ENCODE measurements at places on chromosomes 2 and 18. TPM values are rescaled to one million over a fixed set of nuclear protein-coding genes. Genes with fewer than 3 reads are reported as not detected.
A peak's percentile ranks its signal among the peaks of the same experiment; 100 is the strongest.

Gene PNPT1
- 10.5 TPM for polyA plus RNA-seq

Gene NCK2
- 2.5 TPM for polyA plus RNA-seq

DNA sequence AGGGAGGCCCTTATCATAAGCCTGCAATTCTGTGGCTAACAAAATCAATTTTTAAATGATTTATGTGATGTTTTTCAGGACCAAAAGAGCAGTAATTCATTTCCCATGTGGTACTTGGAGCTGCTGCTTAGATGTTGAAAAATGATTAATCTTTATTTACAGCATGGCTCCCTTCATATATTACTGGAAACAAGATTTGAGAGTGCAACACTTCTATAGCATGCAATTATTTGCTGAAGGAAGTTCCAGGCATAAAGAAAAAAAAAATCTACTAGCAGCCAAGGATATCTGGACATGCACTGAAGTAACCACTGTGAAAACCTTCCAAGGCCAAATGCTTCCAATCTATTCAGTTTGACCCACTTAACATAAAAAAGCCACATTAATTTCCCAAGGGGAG is 186.3 kb downstream of the SLC8A1 start:
- H3K4me1 ChIP-seq, result peaks cover 7% of the 10 kb centered on the region
- DNase-seq, result no peak
- no peaks in the 10 kb centered on the region for H3K27me3 ChIP-seq
- no peak overlapping the region for H3K4me3 ChIP-seq
- no peak overlapping the region for H3K27ac ChIP-seq

DNA sequence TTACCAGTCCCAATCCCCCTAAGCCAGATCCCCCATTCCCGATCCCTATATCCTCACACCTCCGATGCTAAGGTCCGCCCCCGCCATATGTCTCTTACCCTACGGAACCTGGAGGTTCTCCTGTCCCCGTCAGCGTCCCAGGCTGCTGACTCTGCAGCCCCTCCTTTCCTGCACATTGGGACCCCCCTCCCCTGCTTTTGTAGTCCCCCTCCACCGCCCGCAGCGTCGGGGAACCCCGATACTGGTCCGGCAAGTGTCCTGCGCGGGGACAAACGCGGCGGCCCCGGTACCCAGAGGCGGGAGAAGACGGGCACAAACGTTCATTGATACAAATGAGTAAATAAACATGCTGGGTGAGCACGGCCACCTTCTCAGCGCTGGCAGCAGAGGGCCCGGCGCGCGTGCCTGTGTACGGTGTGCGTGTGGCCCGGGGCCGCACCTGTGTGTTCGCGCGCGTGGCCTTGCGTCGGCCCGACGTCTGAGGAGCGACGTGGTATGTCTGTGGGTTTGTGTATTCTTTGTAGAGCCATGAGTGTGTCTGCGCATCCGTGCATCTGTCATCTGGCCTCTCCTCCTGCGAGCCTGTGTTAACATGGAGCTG is 2.0 kb upstream of the CYP26B1 start:
- no peak overlapping the region for H3K4me3 ChIP-seq
- H3K36me3 ChIP-seq, result no peaks in the 10 kb centered on the region
- H3K27me3 ChIP-seq, result peaks cover 70% of the 10 kb centered on the region
- H3K27ac ChIP-seq, result no peak overlapping the region
- no peak for DNase-seq

DNA sequence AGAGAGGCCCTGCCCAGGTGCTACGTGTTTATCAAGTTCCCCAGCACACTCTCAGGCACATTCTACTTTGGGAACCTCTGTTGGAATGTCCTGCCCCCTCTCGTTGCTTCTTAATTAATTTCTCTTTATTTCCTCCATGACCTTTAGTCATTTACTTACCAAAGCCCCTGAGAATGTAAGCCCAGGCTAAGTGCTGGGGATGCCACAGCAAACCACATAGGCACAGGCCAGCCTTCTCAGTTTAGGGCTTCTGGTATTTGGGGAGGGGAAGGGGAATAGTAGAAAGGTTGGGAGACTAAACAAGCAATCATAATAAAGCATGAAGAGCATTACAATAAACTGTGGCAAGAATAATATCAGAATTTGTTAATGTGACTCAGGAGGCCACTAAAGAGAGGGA is 85.7 kb downstream of the EVA1A start:
- H3K27me3 ChIP-seq, result no peaks in the 10 kb centered on the region
- H3K4me3 ChIP-seq, result no peak overlapping the region
- no peaks in the 10 kb centered on the region for H3K36me3 ChIP-seq
- DNase-seq, result no peak
- no peaks in the 10 kb centered on the region for H3K4me1 ChIP-seq

Gene CCNT2
- polyA plus RNA-seq, result 6.4 TPM

DNA sequence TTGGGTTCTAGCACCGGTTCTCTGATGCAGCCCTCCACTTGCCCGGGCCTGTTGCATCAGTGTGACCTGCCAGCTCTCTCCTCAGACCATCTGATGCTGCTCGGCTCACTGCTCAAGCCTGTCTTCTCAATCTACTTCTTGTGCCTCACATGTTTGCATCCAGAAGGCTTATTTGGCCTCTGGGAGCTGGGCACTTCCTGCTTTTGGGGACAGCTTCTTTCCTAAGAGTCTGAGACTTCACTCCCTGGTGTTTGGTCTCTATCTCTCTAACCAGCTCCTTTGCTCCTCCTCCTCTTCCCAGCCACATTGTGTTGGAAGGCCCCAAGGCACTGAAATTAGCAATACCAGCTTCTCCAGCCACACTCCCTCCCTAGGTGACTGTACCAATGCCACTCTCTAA is 212.8 kb downstream of the CDCA7 start:
- no peak overlapping the region for H3K4me3 ChIP-seq
- no peaks in the 10 kb centered on the region for H3K36me3 ChIP-seq
- peaks cover 8% of the 10 kb centered on the region for H3K27me3 ChIP-seq
- no peak overlapping the region for H3K27ac ChIP-seq

Gene RAPGEF4
- polyA plus RNA-seq, result not detected

GRCh38 chr2:185337033-185337432 is 401.6 kb upstream of the FSIP2 start:
- no peak for DNase-seq
- H3K27me3 ChIP-seq, result no peaks in the 10 kb centered on the region
- no peaks in the 10 kb centered on the region for H3K4me1 ChIP-seq
- H3K4me3 ChIP-seq, result no peak overlapping the region

DNA sequence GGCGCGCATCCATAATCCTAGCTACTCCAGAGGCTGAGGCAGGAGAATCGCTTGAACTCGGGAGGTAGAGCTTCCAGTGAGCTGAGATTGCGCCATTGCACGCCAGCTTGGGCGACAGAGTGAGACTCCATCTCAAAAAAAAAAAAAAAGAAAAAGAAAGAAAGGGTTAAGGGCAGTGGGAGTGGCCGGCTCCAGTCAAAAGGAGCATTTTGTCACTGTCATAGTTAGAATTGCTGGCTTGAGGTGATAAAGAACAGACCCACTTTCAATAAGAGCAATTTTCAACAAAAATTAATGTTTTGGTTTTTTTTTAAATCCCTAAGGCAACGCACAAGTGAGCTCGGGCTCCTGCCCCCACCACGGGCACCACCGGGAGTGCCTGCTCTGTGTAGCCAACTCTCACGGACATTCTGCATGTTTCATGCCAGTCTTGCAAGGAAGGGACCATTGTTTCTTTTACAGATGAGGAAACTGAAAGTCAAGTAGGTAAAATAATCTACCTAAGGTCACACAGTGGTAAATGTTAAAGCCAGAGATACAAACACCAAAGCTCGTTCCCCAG is 8.5 kb downstream of the CIB4 start:
- no peak for DNase-seq
- no peaks in the 10 kb centered on the region for H3K27me3 ChIP-seq
- no peak overlapping the region for H3K27ac ChIP-seq
- H3K4me1 ChIP-seq, result peaks cover 4% of the 10 kb centered on the region
- no peak overlapping the region for H3K4me3 ChIP-seq

DNA sequence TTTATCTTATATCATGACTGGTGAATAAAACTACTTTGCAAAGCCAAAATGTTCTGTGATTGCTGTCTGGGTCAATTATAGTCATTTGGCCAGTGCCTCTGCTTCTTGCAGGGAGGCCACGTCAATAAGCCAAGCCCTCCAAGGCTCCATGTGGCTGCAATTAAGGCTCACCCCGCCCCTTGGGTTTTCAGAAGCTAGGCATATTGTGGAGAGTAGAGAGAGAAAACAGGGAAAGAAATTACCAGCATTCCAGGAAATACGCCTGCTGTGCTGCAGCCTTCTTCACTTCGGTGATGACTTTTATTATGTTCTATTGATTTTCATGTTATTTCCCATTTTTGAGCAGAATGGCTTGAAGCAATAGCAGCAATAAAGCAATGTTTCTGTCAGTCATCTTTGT is 319.7 kb downstream of the SOX11 start:
- no peaks in the 10 kb centered on the region for H3K4me1 ChIP-seq
- H3K27ac ChIP-seq, result no peak overlapping the region
- DNase-seq, result no peak
- no peaks in the 10 kb centered on the region for H3K27me3 ChIP-seq
- no peaks in the 10 kb centered on the region for H3K36me3 ChIP-seq
- H3K4me3 ChIP-seq, result no peak overlapping the region

DNA sequence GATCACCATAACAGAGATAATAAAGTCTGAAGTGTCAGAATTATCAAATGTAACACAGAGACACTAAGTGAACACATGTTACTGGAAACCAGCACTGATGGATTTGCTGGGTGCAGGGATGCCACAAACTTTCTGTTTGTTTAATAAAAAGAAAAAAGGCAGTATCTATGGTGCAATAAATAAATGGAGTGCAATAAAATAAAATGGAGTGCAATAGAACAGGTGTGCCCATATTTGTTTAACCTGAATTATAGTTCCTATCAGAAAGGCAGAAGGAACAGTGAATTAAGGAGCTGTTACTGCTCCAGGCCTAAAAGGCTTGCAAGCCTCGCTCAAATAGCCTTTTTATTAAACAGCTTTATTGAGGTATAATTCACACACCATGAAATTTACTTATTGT is 81.0 kb upstream of the KIDINS220 start:
- H3K36me3 ChIP-seq, result no peaks in the 10 kb centered on the region
- no peaks in the 10 kb centered on the region for H3K27me3 ChIP-seq
- no peak for DNase-seq
- no peak overlapping the region for H3K4me3 ChIP-seq

DNA sequence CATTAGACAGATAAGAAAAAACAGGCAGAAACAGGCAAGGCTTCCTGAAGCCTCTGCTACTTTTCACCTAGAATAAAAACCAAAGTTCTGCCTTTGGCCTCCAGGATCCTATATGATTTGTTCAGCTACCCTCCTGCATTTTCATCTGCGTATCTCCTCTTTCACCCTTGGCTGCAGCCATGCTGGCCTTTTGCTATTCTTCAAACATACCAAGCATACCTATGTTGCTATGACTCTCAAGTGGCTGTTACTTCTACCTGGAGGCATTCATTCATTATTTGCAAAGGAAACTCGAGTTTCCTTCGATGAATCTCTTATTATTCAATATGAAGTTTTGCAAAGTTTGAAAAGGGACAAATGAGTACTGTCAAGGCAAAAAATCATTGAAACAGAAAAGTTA is 106.4 kb upstream of the HNMT start:
- H3K27ac ChIP-seq, result no peak overlapping the region
- DNase-seq, result no peak
- H3K36me3 ChIP-seq, result no peaks in the 10 kb centered on the region
- no peaks in the 10 kb centered on the region for H3K4me1 ChIP-seq

- H3K4me3 ChIP-seq, result no peak overlapping the region
- no peaks in the 10 kb centered on the region for H3K36me3 ChIP-seq
- DNase-seq, result no peak
- no peak overlapping the region for H3K27ac ChIP-seq
- H3K4me1 ChIP-seq, result no peaks in the 10 kb centered on the region
- no peaks in the 10 kb centered on the region for H3K27me3 ChIP-seq
Measured at GRCh38 chr2:33370636-33371265, 105.7 kb upstream of the RASGRP3 start.

GRCh38 chr2:230869914-230870543 is 5.3 kb downstream of the ITM2C start:
- no peak for DNase-seq
- H3K27me3 ChIP-seq, result no peaks in the 10 kb centered on the region
- H3K4me1 ChIP-seq, result peaks cover 40% of the 10 kb centered on the region
- H3K4me3 ChIP-seq, result no peak overlapping the region
- H3K36me3 ChIP-seq, result no peaks in the 10 kb centered on the region

Gene EVX2
- polyA plus RNA-seq, result not detected

GRCh38 chr2:123840016-123840415 is 185.1 kb upstream of the CNTNAP5 start:
- DNase-seq, result no peak
- H3K4me3 ChIP-seq, result no peak overlapping the region
- no peaks in the 10 kb centered on the region for H3K27me3 ChIP-seq
- H3K4me1 ChIP-seq, result no peaks in the 10 kb centered on the region
- no peaks in the 10 kb centered on the region for H3K36me3 ChIP-seq

DNA sequence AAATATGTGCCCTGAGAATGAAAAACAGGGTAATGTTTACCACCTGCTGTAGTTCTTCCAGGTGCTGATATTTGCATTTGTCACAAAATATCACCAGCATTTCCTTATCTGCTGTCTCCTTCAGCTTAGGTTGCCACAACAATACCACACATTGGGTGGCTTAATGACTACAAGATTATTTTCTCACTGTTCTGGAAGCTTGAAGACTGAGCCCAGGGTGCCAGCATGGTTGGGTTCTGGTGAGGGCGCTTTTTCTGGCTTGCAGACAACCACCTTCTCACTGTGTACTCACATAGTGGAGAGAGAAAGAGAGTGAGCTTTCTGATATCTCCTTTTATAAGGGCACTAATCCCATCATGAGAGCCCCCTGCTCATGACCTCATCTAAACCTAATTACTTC is 407.5 kb upstream of the RGPD4 start:
- H3K27me3 ChIP-seq, result no peaks in the 10 kb centered on the region
- H3K4me3 ChIP-seq, result no peak overlapping the region
- H3K36me3 ChIP-seq, result no peaks in the 10 kb centered on the region
- no peak overlapping the region for H3K27ac ChIP-seq

GRCh38 chr2:151775057-151775740 is 40.9 kb upstream of the NEB start:
- peaks cover 18% of the 10 kb centered on the region for H3K36me3 ChIP-seq
- H3K4me1 ChIP-seq, result no peaks in the 10 kb centered on the region
- H3K4me3 ChIP-seq, result no peak overlapping the region
- H3K27ac ChIP-seq, result no peak overlapping the region
- DNase-seq, result no peak
- no peaks in the 10 kb centered on the region for H3K27me3 ChIP-seq

Gene HNMT
- polyA plus RNA-seq, result 44.9 TPM

GRCh38 chr18:44625386-44625785 is 55.3 kb upstream of the SETBP1 start:
- no peaks in the 10 kb centered on the region for H3K4me1 ChIP-seq
- no peak for DNase-seq
- no peak overlapping the region for H3K4me3 ChIP-seq

GRCh38 chr2:204239411-204240165 is 303.0 kb downstream of the ICOS start:
- no peak overlapping the region for H3K4me3 ChIP-seq
- no peak overlapping the region for H3K27ac ChIP-seq
- no peak for DNase-seq
- no peaks in the 10 kb centered on the region for H3K36me3 ChIP-seq

DNA sequence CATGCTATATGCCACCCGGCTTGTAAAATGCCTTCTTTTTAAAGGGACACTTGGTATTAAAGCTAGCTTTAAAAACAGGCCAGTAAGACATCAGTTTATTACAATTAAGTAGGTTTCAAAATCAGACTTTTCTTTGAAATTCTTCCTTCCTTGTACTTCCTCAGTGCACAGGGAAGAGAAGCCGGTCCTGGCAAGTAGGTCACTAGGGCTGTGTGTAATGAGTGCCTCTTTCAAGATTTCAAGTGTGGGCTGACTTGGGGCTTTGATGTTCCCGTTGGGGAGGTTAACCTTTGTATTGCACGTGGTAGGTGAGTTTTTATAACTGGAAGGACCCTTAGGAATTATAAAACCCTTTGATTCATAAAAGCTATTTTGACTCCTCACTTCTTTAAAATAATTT is 566.4 kb upstream of the ID2 start:
- no peaks in the 10 kb centered on the region for H3K27me3 ChIP-seq
- DNase-seq, result peak; percentile 40
- no peaks in the 10 kb centered on the region for H3K36me3 ChIP-seq
- H3K4me1 ChIP-seq, result peaks cover 24% of the 10 kb centered on the region

Gene SPHKAP
- not detected for polyA plus RNA-seq

All from CD14-positive monocyte (primary cell).